ENCODE measurements at places on chromosomes 16 and 17. TPM values are rescaled to one million over a fixed set of nuclear protein-coding genes. Genes with fewer than 3 reads are reported as not detected.

Gene MEOX1
- total RNA-seq: not detected

Gene SMPD3
- 0.33 TPM for total RNA-seq

Gene ATP1B2
- total RNA-seq: 0.17 TPM

Gene NXPH3
- total RNA-seq: 0.15 TPM

Gene KRTAP1-1
- not detected for total RNA-seq

Gene NKD1
- under 0.01 TPM for total RNA-seq

Gene SPEM3
- not detected for total RNA-seq

Gene SERPINF2
- 0.33 TPM for total RNA-seq

Gene GUCY2D
- not detected for total RNA-seq

Gene CD79B
- 0.17 TPM for total RNA-seq

Gene MT4
- total RNA-seq: not detected

Gene ZFP3
- total RNA-seq: 1.5 TPM

Gene TNFRSF12A
- total RNA-seq: 208 TPM

Gene TAC4
- not detected for total RNA-seq

Gene COL1A1
- 2,022 TPM for total RNA-seq

Gene CLEC18A
- 0.58 TPM for total RNA-seq

Gene KRT24
- not detected for total RNA-seq

Gene KCNH6
- not detected for total RNA-seq

Gene SPHK1
- total RNA-seq: 19.2 TPM

Gene ENO3
- 2.3 TPM for total RNA-seq

Gene EVPL
- under 0.01 TPM for total RNA-seq

Gene DNASE1L2
- total RNA-seq: 0.15 TPM

Gene ZNF830
- 14.0 TPM for total RNA-seq

Gene LRRC3C
- total RNA-seq: not detected

Gene TBC1D3B
- total RNA-seq: 1.5 TPM

Gene DNAAF8
- 0.29 TPM for total RNA-seq

Gene ERCC4
- total RNA-seq: 11.9 TPM

Gene PPL
- 51.5 TPM for total RNA-seq

Gene ASGR2
- not detected for total RNA-seq

Gene SOX8
- total RNA-seq: 0.17 TPM

Gene CD300C
- total RNA-seq: not detected

Gene SMYD4
- 7.9 TPM for total RNA-seq

Gene CAMKK1
- 8.6 TPM for total RNA-seq

Gene IRX6
- total RNA-seq: not detected

Gene IRF8
- total RNA-seq: not detected

Gene OTOA
- 0.17 TPM for total RNA-seq

Gene TRIM72
- total RNA-seq: not detected

Gene ZNF276
- 12.2 TPM for total RNA-seq

Gene CPHXL
- total RNA-seq: not detected

Gene ARHGAP27
- 13.9 TPM for total RNA-seq

Gene SLC2A4
- 0.44 TPM for total RNA-seq

Gene CDT1
- 10.9 TPM for total RNA-seq

Gene CES2
- total RNA-seq: 26.3 TPM

Gene SLC47A1
- total RNA-seq: 0.15 TPM

Gene CCDC154
- 0.29 TPM for total RNA-seq

Gene SLC5A11
- not detected for total RNA-seq

Measured in smooth muscle cell of trachea (primary cell).